Activated naive CD4-positive, alpha-beta T cell treated with anti-CD3 and anti-CD28 coated beads, Interleukin-2, amount 50 U/mL, for 72 hours (primary cell): ENCODE measurements at places on chromosomes 2 and 18. TPM values are rescaled to one million over a fixed set of nuclear protein-coding genes. Genes with fewer than 3 reads are reported as not detected.

- no peak for DNase-seq
Measured at GRCh38 chr2:143169105-143169504, 39.9 kb downstream of the ARHGAP15 start.

DNA sequence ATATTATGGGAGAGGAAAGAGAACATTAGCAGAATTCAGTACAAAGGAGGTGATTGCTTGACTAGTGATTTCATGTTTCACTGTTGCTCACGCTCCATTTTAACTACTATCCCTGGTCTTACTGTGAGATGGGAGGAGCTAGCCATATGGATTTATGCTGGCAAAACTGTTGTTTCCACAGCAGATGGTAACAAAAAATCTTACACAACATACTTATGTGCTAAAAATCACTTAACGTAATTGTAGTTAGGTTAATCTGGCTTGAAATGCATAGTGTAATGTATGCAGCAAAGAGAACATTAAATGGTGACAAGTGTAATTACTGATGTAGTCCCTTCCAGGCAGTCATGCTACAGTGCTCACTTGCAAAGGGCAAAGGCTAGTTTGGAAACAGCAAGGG, 155.6 kb upstream of the LYPD1 start:
- DNase-seq = no peak

GRCh38 chr2:3532941-3533340, 13.6 kb upstream of the ADI1 start:
- DNase-seq = no peak

DNA sequence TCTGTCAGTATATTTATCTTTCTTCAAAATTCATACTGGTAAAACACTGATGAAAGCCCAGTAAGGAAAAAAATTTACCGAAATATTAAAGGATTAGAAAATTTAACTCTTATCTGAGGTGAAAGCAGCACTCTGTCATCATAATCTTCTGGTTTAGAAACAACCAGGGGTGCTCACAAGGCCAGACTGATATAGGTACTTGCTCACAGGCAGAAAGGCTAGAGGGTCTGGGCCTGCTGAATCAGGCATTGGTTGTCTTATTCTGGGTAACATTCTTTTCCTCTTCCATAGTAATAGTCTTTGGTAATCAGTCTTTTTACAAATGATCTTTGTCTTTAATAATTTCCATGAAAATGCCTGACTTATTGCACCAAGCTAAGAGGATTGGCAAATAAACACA, 221.4 kb upstream of the TFPI start:
- DNase-seq = no peak

DNA sequence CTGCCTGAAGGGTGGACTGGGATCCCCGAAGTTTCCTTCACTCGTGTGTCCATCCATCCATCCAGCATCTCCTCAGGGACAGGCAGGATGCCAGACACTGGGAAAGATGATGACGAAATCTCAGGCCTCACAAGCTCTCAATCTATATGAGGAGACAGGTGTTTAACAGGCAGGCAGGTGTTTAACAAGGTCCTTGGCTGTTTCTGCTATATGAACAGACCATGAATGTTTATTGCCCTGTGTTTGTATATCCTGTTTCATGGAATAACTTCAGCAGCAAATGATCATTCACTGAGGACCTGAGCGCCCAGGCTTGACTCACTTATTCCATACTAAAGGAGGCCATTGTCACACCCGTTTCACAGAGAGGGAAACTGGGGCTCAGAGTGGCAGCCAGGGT, 685.8 kb upstream of the HS6ST1 start:
- no peak for DNase-seq

DNA sequence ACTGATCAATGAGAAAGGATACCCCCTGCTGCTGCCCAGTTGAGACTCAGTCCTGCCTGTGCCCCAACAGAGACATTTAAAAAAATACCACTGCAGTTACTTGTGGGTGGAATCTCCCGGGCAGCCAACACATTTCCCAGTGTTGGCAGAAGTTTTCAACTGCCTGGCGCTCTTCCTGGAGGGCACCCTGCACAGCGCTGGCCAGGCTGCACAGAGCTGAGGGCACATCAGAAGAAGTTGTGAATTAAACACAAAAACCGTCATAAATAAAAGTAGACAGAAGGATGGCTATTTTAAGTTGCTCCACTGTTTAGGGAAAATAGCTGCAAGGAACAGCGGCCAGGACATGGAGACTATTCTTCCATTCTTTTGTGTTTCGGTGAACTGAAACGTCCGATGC, 110.2 kb upstream of the THOC1 start:
- no peak for DNase-seq

DNA sequence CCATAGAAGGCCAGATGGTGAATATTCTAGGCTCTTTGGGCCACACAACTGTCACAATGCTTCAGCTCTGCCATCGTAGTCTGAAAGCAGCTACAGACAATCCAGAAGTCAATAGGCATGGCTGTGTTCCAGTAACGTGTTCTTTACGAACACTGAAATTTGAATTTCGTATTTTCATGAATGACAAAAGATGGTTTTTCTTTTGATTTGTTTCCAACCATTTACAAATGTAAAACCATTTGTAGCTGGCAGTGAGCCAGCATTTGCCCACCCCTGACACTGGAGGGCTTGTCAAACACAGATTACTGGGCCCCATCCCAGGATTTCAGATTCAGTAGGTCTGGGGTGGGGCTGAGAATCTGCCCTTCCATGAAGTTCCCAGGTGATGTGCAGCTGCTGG, 83.0 kb upstream of the ATG16L1 start:
- no peak for DNase-seq

- DNase-seq = no peak
Measured at GRCh38 chr2:17311771-17312511, 206.3 kb downstream of the RAD51AP2 start.

DNA sequence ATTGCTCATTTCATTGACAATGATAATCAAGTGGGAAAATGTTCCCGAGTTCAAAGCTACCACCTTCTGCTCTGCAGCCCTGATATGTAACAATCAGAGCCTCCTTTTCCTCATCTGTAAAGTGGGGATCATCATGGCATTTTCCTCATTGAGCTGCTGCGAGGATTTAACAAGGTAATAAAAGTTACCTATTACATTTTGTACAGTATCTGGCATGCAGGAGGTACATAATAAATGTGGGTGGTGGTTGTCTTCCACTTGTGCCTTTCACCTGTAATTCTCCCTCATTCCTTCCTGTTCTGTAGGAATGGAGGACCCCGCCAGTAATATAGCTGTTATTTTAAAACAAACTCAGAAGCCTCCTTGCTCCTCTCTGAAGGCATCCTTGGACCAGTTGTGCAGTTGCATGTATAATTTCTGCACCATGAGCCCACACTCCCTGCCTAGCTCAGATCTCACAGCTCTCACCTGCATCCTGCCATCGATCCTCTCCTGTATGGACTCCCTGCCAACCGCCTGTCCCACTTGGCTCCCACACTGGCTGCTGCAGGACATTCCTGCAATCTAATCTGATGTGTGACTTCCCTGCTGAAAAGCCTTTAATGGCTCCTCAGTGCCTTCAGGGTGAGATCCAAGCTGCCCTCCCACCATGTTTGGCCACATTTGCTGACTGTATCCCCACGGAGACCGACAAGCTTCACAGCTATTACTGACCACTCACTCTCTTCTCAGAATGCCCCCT, 350.4 kb downstream of the EN1 start:
- no peak for DNase-seq

- no peak for DNase-seq
Measured at GRCh38 chr2:159755788-159756187, 42.2 kb downstream of the CD302 start.

GRCh38 chr2:236677368-236677767, 107.7 kb downstream of the ACKR3 start:
- DNase-seq = no peak

Gene CIB4
- not detected for total RNA-seq

Gene CDH20
- 0.14 TPM for total RNA-seq

Gene CAPN13
- total RNA-seq = not detected

Gene MREG
- 7.3 TPM for total RNA-seq

Gene GRHL1
- 0.88 TPM for total RNA-seq

Gene CCDC141
- total RNA-seq = 6.1 TPM
